ENCODE measurements at places on chromosomes 1 and 21.

- DNase-seq, result no peak
Measured at GRCh38 chr1:3668585-3669300, 16.4 kb downstream of the TP73 start.

GRCh38 chr1:111792249-111792648 is 36.5 kb downstream of the DDX20 start:
- DNase-seq, result no peak

DNA sequence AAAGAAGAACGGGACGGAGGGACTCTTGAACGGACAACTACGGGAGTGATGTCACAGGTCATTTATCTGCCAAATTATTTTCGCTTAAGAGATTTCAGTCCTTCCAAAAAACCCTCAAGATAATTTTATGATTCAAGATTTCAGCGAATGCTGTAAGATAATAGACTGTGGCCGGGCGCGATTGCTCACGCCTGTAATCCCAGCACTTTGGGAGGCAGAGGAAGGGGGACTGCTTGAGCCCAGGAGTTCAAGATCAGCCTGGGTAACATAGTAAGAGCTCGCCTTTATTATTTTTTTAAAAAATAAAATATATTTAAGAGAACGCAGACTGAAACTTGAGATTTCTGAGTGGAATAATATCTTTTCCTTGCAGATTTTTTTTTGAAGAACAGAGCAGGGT is 609 bp downstream of the RWDD2B start:
- no peak for DNase-seq

GRCh38 chr1:244346972-244347618 is 104.6 kb downstream of the ADSS2 start:
- DNase-seq, result no peak

GRCh38 chr1:15568387-15569073 is 16.3 kb downstream of the AGMAT start:
- DNase-seq, result no peak

DNA sequence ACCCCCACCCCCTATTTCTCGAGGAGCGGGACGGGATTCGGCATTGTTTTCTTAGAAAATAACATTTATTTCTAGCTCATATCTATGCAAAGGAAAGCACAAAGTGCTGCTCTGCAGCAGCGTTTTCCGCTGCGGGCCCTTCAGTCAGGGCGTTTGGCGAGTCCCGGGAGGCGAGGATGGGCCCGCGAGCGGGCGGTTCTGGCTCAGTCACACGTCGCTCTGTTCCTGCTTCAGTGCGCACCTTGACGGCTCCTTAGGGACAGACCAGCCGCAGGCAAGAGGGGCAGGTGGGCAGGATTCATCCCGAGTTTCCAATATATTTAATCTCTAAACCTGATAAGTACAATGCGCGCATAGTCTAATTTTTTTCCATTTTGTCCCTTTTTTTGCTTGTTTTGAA is 5.7 kb downstream of the DMRTA2 start:
- no peak for DNase-seq
